ENCODE measurements at places on chromosomes 12 and 14. TPM values are rescaled to one million over a fixed set of nuclear protein-coding genes. Genes with fewer than 3 reads are reported as not detected.

The GPRC5D gene
- not detected for total RNA-seq

The TSHR gene
- total RNA-seq: 0.25 TPM

The ALDH1L2 gene
- total RNA-seq: 6.4 TPM

The KERA gene
- 1.2 TPM for total RNA-seq

The DPPA3 gene
- total RNA-seq: not detected
